ENCODE measurements at places on chromosomes 4 and X.

DNA sequence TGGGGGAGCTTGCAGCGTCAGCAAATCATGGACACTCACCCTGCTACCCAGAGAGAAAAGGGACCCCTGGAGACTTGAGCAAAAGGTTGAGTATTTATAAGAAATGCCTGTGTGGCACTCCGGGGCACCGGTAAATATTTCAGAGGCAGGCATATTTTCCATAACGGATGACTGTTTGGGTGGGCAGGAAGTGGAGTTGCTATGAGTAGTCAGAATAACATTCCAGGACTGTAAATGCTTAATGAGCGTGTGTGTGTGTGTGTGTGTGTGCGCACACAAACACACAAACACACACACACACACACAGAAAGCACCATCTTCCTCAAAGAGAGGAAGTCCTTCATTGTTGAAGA lies 74.6 kb downstream of the MXRA5 start:
- DNase-seq, result no peak

- no peak for DNase-seq
These were observed 52.2 kb downstream of the AFM start for GRCh38 chr4:73533515-73534422.

DNA sequence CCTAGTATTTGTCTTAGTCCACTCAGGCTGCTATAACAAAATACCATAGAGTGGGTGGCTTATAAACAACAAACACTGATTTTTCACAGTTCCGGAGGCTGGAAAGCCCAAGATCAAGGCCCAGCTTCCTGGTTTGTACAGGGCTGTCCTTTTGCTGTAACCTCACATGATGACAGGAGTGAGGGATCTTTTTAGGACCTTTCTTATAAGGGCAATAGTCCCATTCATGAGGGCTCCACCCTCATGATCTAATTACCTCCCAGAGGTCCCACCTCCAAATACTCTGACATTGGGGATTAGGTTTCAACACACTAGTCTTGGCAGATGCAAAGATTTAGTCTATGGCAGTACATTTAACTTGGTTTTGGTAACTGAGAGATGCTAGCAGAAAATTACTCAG lies 20.9 kb downstream of the GPAT3 start:
- no peak for DNase-seq

- DNase-seq, result no peak
These were observed 31.5 kb downstream of the REELD1 start for GRCh38 chr4:146245850-146246249.

- no peak for DNase-seq
These were observed 128.3 kb downstream of the PJA1 start for GRCh38 chrX:69036674-69037573.

DNA sequence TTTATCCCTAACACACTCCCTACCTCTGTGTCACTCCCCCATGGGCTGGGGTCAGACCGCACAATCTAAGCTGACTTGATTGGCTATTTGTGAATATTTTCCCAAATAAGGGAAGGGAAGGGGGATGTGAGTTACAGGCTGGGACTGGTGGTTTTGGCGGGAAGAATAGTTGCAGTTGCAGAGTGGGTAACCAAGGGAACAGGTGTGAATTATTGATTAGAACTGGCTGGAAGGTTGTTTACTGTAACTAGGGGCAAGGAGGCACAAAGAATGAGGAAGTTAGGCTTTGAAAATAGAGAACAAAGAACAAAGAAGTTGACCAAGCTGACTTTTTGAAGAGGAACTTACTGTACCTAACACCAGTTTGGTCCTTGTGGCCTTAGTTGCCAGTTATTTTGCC lies 88.0 kb upstream of the XAGE2 start:
- no peak for DNase-seq

DNA sequence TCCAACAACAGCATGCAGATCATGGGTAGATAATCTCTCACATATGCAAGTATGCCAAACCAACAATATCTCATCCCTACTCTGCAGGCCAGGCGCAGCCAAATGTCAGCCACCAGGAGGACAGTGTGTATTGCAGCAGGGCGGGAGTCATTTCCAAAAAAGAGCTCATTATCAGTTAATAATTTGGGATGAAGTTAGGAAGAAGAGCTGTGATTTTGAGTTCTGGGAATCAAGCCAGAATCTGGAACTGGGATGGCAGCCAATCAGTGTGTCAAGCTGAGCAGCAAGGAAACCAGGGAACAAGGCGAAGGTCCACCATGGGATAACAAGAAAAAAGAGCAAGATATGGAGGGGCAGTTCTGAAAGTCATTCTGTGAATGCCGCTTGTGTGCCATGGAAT lies 88.2 kb upstream of the CAMK2D start:
- no peak for DNase-seq

GRCh38 chr4:154503598-154503997 lies 12.0 kb upstream of the DCHS2 start:
- peak; percentile 68 for DNase-seq

DNA sequence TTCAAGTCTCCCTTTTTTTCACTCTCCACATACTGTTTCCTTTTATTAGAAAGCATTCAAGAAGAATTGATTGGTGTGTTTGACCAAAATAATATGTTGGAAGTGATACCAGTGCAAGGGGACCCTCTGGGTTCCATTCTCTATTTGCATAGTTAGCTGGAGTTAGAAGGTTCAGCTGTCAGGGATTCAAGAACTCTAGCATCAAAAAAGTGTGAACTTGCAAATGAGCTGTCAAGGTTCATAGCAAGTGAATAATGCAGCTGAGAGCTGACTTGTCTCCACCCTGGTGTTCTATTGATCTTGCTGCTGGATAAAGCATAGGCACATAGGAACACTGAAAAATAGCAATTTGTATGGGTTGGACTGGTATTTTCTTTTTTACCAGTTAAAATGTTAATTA lies 73.2 kb downstream of the SORBS2 start:
- peak; percentile 18 for DNase-seq

- no peak for DNase-seq
These were observed 22.6 kb downstream of the PPP2R2C start for GRCh38 chr4:6449746-6450369.

DNA sequence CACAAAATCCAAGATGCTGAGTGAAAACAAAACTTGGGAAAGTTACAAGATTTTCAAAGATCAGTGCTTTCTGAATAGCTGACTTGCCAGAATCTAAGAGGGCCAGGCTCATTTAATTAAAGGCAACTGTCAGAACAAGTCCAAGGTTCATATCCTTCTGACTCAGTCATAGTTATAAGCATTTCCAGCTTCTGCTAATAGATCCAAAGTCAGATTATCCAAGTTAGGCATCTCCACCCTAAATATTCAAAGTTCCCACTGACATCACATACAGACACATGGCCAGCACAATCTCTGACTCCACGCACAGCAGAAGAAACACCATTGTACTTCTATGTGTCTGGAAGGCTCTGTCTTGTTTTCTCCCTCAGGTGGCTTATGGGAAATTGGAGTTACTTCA lies 41.8 kb downstream of the GASK1B start:
- DNase-seq, result no peak

DNA sequence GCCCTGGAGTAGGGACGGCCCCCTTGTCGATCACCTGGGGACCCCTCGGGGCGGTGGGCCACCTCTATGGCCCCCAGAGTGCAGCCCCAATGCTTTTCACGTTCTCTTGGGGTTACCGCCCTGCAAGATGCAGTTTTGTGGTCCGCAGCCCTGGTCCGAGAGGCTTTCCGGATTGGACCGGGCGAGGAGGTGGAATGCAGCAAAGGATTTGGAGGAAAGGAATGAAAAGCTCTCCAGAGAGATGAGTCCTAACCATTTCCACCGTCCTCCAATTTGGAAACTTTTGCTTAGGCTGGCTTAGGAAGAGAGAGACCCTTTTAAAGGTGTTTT lies 601 bp downstream of the SLC25A43 start:
- DNase-seq, result no peak

DNA sequence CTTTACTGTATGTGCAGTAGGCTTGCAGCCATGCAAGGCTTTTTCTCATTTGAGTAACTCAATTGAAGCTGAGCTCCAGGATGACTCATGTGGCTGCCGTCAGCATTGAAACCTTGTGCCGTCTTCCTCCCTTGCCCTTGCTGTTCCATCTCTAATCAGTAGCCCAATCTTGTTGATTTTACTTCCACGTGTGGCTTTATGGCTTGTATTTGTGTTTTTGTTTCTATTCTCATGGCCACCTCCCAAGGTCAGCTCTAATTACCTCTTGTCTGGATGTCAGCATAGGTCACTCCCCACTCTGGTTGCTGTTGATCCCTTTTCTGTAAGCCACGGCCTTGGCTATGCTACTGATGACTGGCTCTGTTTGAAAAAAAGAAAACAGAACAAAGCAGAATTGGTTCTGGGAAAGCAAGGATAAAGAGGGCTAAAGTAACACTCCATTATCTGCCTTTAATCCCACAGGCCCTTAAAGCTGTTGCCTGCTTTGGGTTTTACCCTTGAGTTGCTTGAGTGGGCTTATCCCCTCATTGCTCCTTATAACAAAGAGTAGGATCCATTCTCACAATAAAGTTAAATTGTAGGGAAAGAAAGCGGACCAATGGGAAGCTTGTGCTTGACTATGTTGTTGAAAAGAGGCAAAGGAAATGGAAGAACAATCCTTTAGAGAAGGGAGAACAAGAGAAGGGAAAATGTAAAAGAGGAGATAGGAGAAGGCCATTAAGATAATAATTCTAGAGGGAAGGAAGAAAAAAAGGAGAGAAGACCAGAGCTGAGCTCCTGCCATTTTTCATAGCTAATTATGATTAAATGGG lies 173.9 kb upstream of the PGRMC2 start:
- DNase-seq, result peak; percentile 99

- DNase-seq, result no peak
These were observed 1163.5 kb upstream of the PABPC4L start for GRCh38 chr4:135365065-135365464.

GRCh38 chrX:122703762-122704161 lies 480.3 kb upstream of the GRIA3 start:
- no peak for DNase-seq

DNA sequence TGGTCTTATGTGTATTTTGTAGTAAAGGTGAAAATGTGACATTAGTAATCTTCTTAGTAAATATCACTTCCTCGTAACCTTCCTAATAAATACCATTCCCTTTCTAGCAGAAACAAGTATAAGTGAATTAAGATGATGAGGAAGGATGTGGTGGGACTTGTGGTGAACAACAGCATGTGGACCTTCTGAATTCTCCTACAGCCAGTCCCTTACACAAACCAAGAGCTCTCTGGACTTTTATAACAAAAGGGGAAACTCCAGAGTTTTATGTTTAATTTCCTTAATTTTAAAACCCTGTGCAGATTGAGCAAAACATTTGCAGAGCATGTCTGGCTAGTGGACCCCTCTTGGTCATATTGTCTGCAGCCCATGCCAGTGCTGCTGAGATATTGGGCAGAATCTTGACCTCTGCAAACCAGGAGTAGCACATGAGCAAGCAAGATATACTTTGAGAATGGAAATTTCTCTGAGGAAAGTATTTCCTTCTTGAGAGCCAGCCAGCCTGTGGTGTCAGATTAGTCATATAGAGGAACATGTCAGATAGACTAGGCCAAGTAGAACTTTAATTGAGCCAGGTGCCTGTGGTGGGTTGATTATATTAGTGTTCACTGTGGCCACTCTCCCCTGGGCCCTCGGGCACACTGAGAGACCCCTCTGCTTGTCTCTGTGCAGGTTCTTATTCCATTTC lies 328.2 kb downstream of the DKK2 start:
- DNase-seq, result no peak

- no peak for DNase-seq
These were observed 1.2 kb upstream of the HTN3 start for GRCh38 chr4:70027011-70027410.

DNA sequence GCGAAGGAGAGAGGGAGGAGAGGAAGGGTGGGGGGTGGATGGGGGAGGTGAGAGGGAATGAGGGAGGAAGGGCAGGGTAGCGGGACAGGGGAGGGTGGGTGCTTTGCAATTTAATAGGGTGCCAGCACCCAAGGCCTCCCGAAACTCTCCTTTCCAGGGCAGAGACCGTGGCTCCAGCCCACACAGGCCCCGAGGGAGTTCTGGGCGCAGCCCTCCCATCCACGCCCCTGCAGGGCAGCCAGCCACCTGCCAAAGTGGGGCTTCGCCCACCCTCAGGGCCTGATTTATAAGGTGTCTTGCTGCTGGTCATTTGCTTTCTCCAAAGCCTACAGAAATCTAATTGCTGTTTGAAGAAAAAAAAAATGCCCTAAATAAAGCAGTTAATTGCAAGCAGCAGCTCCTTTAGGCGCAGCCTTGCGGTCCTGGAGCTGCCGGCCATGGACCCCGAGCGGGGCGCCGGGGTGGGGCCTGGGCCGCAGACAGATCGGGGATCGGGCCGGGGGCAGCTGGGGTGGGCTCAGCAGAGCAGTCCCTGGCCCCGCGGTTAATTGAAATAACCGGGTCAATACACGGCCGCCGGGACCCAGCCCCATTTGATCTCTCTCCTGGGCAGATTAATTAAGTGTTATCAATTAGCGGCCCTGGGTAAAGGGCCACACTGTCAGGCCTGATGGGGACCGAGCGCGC lies 106.0 kb upstream of the NKX1-1 start:
- no peak for DNase-seq

DNA sequence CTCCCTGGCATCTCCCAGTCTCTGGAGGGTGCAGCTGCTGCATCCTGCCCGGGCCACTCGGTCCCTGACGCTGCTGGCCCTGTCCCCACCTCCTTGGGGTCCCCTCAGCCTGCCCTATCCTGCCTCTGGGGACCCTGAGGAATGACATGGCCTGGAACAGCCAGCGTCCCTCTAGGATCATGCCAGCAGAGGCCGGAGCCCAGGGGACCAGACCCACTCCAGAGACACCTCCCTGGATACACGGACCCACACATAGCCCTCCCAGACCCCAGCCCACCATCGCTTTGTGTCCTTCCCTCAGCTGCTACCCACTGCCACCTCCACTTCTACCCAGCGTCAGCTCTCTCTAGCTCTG lies 35.5 kb downstream of the CPLX1 start:
- no peak for DNase-seq

DNA sequence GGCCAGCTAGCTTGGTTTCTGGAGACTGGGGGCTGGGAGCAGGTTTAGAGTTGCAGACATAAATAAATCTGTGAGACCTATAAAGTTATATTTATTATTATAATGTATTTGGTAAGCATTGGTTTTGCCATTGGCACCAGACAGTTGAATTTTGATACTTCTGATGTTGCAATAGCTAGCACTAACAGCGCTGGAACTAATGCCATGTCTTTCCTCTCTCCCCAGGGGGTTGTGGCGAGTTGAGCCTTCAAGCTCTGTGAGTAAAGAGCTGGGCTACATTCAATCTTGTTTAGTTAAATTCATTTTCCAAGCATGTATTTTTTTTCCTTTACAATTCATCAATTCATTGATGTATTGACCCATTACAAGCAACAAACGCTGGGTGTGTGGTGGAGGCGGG lies 358.7 kb upstream of the NR3C2 start:
- no peak for DNase-seq

- no peak for DNase-seq
These were observed 31.7 kb upstream of the PDLIM3 start for GRCh38 chr4:185566972-185567371.

GRCh38 chr4:95563638-95564337 lies 15.0 kb upstream of the UNC5C start:
- DNase-seq, result no peak

- DNase-seq, result no peak
These were observed 4.1 kb downstream of the SLC39A8 start for GRCh38 chr4:102341201-102341600.

- DNase-seq, result peak; percentile 27
These were observed 348.5 kb upstream of the NR3C2 start for GRCh38 chr4:148790691-148791090.

GRCh38 chrX:13369256-13370030 lies 49.6 kb upstream of the ATXN3L start:
- DNase-seq, result peak; percentile 100

GRCh38 chrX:131677655-131678628 lies 134.1 kb downstream of the OR13H1 start:
- DNase-seq, result peak; percentile 57

Data from HAP-1 (cell line).